ENCODE measurements at places on chromosomes 6 and 20.

- no peak for DNase-seq
These were observed 13.0 kb downstream of the GMDS start for GRCh38 chr6:2232445-2232844.

DNA sequence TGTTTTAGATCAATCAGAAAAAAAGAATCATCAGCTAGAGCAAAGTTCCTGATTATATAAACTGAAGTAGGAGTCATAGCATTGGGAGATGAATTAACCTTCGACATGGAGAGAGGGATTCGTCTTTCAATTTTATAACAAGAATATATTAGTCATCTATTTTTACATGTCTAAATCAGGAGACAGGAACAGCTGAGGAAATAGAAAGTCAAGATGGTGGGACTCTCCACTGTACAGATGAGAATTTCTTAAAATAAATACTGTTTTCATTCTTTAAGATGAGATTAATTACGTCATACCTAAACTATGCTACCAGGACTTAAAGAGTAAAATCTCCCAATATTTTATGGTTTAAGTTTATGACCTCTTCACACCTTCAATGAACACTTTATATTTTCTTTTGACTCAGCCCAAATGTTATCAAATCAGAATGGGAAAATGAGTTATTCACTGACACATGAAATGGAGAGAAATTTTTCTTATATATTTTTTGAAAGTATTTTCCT, 1137.7 kb downstream of the EPHA7 start:
- DNase-seq: no peak

GRCh38 chr20:17023806-17024205, 203.0 kb upstream of the PCSK2 start:
- no peak for DNase-seq

GRCh38 chr6:136968837-136969236, 46.7 kb downstream of the SLC35D3 start:
- no peak for DNase-seq

All from activated CD4-positive, alpha-beta T cell treated with anti-CD3 and anti-CD28 coated beads, Interleukin-10, Interleukin-2, amounts not matched to agents 100 ng/mL and 50 ng/mL, durations not matched to agents 16 hours and 8 hours (primary cell).